ENCODE measurements at places on chromosomes 16 and 17.

GRCh38 chr17:77282524-77283515, 142.1 kb downstream of the SEC14L1 start:
- DNase-seq: no peak

- no peak for DNase-seq
Measured at GRCh38 chr16:1993731-1994131, 4.0 kb downstream of the SYNGR3 start.

DNA sequence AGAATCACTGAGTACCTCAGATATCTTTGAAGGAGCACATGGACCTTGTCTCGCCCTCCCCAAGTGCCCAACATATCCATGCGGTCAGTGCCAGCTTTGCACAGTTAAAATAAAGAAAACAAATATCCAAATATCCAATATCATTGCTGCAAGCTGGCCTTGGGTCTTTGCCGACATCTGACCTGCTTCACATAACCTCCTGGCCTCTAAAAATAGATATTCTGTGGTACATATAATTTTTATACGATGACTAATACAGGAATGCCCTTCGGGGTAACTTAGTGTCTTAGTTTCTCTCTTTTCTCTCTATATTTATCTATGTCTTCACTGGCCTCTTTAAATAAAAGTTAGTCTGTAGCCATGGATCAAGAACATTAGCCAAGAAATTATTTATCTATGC, 67.8 kb downstream of the MAF start:
- no peak for DNase-seq

GRCh38 chr17:67281743-67282142, 36.7 kb upstream of the HELZ start:
- no peak for DNase-seq

Measured in T-helper 17 cell (primary cell).